ENCODE measurements at places on chromosomes 4 and X.

GRCh38 chr4:87632469-87632868, 17.6 kb upstream of the DMP1 start:
- no peak for DNase-seq

GRCh38 chrX:103369479-103369878, 6.9 kb upstream of the BEX3 start:
- DNase-seq, result no peak

- DNase-seq, result no peak
Observed at GRCh38 chr4:155946486-155946885, 7.2 kb downstream of the CTSO start.

GRCh38 chrX:110836982-110837381, 41.4 kb upstream of the CHRDL1 start:
- no peak for DNase-seq

- peak; percentile 4 for DNase-seq
Observed at GRCh38 chrX:139930916-139931645, 1.8 kb downstream of the ATP11C start.

GRCh38 chrX:29841750-29842149, 373.6 kb upstream of the MAGEB2 start:
- no peak for DNase-seq

- no peak for DNase-seq
Observed at GRCh38 chrX:109184506-109185139, 297.3 kb downstream of the GUCY2F start.

- DNase-seq, result no peak
Observed at GRCh38 chr4:179095585-179096221, 1653.5 kb upstream of the AGA start.

DNA sequence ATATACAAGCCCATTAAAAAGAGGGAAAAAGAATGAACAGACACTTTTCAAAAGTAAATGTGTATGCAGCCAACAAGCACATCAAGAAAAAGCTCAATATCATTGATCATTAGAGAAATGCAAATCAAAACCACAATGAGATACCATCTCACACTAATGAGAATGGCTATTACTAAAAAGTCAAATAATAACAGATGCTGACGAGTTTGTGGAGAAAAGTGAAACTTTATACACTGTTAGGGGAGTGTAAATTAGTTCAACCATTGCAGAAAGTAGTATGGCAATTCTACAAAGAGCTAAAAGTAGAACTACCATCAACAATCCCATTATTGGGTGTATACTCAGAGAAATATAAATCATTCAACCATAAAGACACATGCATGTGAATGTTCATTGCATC, 203.0 kb downstream of the ARAP2 start:
- no peak for DNase-seq

DNA sequence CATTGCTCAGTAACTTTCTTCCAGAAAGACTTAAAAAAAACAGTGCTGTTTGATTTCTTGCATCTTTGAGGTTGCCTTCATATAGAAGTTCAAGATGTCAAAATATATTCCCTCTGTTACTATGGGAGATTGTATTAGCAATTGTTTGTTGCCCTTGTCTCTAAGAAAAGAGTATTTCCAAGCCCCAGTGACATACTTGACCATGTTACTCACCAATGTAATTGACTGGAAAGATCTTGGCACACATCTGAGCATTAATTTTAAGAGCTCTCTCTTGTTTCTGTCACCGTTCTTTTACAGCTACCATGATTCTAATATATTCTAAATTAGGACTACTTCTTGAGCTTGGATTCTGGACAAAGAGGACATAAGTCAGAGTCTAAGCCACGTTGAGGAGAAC, 902.7 kb upstream of the EPHA5 start:
- no peak for DNase-seq

- DNase-seq, result no peak
Observed at GRCh38 chrX:46959985-46960700, 47.9 kb downstream of the JADE3 start.

GRCh38 chrX:32408389-32408788, 803.0 kb downstream of the DMD start:
- DNase-seq, result peak; percentile 10

DNA sequence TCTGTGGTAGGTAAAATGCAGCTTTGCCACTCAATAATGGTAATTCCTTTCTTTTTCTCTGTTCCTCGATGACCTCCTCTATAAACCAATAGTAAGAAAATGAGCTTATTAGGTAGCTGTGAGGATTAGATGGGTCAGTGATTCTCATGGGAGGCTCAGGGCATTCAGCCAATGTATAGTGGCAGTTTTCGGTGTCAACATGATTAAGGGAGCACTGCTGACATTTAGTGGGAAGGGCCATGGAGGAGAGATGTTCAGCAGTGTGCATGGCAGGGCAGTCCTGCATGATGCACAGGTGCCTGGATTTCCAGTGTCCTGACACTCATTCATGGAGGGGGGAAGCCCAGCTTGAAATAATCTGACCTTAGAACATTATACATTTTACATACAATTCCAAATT, 232.8 kb downstream of the PDGFC start:
- no peak for DNase-seq

DNA sequence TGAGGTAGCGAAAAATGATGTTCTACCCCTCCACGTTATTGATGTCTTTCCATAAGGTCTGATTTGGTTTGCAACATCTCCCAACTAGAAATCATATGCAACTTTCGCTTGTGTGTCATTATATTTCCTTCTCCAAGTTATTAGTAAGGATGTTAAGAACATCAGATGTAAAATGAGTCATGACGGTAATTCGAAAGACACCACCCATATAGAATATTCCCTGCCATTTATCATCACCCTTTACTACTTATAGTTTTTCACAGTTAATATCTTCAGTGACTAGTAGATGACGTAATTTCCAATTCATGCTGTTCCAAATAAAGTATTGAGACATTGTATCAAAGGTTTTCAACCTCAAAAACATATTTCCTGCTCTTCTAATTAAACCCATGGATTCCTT, 146.7 kb upstream of the MAP3K15 start:
- no peak for DNase-seq

- DNase-seq, result no peak
Observed at GRCh38 chr4:170990989-170991589, 822.1 kb upstream of the GALNTL6 start.

DNA sequence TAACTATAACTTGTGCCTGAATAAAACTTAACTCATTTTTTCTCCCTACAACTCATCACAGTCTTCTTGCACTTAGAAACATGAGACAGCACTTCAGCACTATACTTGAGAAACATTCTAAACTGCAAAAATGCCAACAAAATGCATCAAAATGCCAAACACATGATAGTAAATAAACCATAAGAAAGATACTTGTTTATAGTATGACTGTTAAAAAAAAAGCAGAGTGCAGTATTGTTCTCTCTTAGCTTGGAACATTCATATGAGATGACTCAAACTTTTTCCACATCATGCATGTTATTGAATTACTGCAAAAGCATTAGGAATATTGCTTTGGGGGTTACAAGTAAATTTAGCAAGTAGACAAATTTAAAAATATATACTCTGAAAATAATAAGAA, 135.7 kb upstream of the ANXA10 start:
- no peak for DNase-seq

DNA sequence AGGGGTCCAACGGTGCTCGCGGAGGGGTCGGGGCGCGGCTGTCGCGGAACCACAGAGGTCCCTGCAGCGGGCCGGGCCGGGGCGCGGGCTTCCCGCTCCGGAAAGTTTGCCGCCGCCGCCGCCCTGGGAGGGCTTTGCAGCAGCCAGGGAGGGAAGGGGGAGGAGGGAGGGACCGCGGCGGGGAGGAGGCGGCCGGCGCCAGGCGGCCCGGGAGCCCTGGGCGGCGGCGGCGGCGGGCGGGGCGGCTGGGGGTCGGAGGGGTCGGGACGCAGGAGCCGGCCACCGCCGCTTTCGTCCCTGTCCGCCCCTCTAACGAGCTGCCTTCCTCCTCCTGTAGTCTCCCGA, 375 bp downstream of the FGFR3 start:
- peak; percentile 53 for DNase-seq

- no peak for DNase-seq
Observed at GRCh38 chrX:154758696-154759095, 4.0 kb upstream of the DKC1 start.

DNA sequence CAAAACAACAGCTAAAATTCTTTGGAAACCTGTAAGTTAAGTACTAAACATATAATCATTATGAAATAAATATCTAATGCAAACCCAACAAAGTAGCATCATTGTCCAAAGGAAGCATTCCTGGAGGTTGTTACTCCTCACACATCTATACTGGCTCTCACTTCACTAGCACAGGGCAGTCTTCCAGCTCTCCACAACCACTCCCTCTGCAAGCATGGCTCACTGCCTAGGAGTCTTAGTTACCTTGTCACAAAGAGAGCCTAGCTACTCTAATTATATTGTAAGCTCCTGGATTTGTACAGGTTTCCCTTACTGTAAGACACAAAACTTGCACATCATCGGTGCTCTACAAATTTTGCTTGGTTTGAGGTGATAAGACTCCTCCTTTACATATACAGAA, 76.1 kb downstream of the AMMECR1 start:
- no peak for DNase-seq

- no peak for DNase-seq
Observed at GRCh38 chr4:20158195-20158594, 93.5 kb upstream of the SLIT2 start.

GRCh38 chr4:31416498-31416897, 696.3 kb downstream of the PCDH7 start:
- DNase-seq, result no peak

DNA sequence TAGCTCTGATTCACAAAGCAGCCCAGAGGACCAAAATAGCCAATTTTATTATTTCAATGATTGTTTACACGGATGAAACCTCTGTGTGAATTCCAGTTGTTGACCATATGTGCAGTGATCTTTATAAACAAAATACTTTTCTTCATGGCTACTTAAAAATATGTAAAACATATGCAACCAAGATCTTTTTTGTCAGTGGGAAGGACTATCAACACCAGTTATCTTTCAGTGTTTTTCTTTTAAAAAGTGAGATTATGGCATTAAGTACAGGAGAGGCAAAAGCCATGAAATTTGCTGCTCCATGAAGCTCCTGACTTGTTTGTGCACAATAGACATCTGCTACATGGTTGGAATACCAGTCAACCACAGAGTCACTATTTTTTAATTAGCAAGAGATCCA, 184.4 kb downstream of the DKK2 start:
- DNase-seq, result no peak

GRCh38 chr4:139537292-139537691, 18.7 kb downstream of the SETD7 start:
- DNase-seq, result no peak

DNA sequence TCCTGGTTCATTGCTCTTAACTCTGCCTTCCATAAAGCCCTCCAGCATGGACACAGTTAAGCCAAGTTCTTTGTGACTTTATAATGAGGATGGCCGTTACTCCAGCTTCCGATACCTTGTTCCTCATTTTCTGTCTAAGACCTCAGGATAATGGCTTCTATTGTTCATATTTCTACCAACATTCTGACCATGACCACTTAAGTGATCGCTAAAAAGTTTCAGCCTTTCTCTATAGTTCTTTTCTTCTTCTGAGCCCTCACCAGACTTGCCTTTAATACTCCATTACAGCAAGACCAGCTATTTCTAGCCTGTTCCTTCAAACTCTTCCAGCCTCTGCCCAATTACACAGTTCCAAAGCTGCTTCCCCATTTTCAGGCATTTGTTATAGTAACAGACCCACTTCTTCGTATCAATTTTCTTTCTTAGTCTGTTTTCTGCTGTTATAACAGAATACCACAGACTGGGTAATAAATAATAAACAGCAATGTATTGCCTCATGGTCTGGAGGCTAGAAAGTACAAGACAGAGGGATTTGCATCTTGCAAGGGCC, 12.3 kb downstream of the RNF175 start:
- no peak for DNase-seq

- no peak for DNase-seq
Observed at GRCh38 chr4:97238956-97239666, 904.2 kb downstream of the STPG2 start.

- DNase-seq, result no peak
Observed at GRCh38 chr4:117455088-117455487, 369.7 kb upstream of the TRAM1L1 start.

- peak; percentile 16 for DNase-seq
Observed at GRCh38 chrX:104270916-104271512, 16.3 kb upstream of the ESX1 start.

- no peak for DNase-seq
Observed at GRCh38 chr4:35163168-35163567, 1081.1 kb downstream of the ARAP2 start.

GRCh38 chr4:40190019-40190418, 6.8 kb upstream of the RHOH start:
- DNase-seq, result no peak

DNA sequence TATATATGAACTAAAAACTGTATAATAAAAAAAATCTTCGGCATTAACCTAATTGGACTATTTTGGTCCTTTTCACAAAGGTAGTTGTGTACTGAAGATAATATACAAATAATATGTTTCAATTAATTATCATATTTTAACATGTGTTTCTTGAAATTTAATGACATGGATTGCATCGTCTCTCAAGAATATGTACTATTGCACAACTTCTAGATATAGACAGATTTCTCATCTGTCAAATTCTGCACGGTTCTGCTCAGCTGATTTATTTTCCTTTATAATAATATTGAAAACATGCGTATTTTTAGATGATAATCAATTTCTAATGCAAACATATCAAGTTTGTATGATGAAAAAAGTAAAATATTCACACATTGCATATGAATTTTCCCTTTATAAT, 498.7 kb upstream of the PABPC4L start:
- DNase-seq, result no peak

GRCh38 chr4:48400416-48400815, 59.1 kb downstream of the SLAIN2 start:
- no peak for DNase-seq

- no peak for DNase-seq
Observed at GRCh38 chr4:138851391-138852335, 163.9 kb upstream of the NOCT start.

GRCh38 chrX:16778545-16778944, 7.7 kb upstream of the TXLNG start:
- no peak for DNase-seq

GRCh38 chr4:111510535-111510934, 634.7 kb upstream of the FAM241A start:
- DNase-seq, result no peak

DNA sequence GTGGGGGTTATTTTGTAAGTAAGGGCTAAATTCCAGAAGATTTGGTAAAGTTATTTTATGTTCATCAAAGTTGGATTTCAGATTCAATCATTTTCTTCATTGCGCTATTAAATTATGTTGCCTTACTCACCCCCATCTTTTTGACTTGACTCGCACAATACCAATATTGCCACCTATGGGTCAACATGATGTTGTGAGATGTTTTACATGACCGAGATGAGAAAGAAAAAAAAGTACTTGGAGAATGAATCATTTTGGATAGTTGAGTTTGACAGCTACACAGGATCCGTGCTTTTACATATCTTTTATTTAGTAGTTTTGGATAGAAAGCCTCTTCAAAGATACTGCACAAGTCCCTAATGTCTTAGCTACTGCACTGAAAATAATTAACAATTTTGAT, 224.2 kb upstream of the EMCN start:
- DNase-seq, result peak; percentile 1
